ENCODE measurements at places on chromosomes 12 and 14.
A peak's percentile ranks its signal among the peaks of the same experiment; 100 is the strongest.

- no peak for DNase-seq
These were observed 35.0 kb upstream of the MANSC4 start for GRCh38 chr12:27814851-27815591.

GRCh38 chr12:5034603-5035002, 9.1 kb upstream of the KCNA5 start:
- no peak for DNase-seq

- no peak for DNase-seq
These were observed 650 bp downstream of the GALC start for GRCh38 chr14:87992346-87992717.

GRCh38 chr12:52903855-52904508, 894 bp downstream of the KRT8 start:
- DNase-seq = peak; percentile 88

GRCh38 chr14:90137807-90138206, 76.0 kb downstream of the KCNK13 start:
- no peak for DNase-seq

DNA sequence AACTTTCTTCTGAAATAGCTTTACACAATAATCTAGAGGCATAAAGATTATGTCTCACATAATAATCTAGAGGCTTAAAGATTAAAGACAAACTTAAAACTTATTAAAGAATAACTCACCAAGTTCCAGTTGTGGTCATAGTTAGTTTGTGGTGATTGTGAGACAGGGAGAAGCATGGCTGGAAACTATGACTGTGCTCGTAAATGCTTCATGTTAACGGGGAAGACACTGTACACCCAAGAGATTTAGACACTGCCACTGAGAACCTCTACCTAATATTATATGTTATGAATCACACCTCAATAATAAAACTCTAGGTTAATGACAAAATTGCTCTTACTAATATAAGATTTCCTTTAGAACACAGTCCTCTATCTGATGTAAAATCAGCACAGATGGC, 541.6 kb downstream of the TMEM121 start:
- no peak for DNase-seq

GRCh38 chr12:66107451-66107915, 23.1 kb downstream of the LLPH start:
- peak; percentile 88 for DNase-seq

DNA sequence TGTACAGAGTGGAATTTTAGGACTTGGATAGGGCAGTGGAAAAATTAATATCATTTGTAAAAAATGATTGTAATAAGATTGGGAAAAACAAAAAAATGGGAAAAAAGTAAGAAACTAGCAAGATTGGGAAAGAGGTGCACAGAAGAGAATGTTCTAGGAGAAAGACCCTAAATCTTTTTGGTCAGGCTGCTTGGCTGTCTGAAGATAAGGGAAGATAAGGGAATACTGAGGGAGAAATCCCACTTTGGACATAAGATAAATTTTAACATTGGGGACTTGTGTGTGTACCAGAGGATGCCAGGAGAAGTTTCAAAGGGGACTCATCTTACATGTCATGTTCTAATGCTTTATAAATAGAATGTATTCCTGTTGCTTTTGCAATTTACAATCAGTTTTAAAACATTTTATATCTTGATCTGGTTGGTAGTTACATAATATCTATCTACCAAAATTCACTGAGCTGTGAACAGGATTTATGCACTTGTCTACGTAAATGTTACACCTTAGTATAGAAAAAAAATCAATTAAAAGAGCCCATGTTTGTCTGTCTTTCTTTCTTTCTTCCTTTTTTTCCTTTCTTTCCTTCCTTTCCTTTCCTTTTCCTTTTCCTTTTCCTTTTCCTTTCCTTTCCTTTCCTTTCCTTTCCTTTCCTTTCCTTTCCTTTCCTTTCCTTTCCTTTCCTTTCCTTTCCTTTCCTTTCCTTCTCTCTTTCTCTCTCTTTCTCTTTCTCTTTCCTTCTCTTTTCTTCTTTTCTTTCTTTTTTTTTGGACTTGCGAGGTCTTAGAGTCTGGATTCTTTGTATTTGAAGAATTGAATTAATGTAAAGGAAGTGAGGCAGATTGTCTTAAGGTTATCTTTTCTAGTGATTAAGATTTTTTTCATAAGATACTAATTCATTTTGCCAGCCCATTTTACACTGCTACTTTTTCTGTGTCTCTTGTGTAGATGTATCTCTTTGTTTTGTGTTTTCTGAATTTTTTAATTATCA, 66.1 kb downstream of the KTN1 start:
- no peak for DNase-seq

DNA sequence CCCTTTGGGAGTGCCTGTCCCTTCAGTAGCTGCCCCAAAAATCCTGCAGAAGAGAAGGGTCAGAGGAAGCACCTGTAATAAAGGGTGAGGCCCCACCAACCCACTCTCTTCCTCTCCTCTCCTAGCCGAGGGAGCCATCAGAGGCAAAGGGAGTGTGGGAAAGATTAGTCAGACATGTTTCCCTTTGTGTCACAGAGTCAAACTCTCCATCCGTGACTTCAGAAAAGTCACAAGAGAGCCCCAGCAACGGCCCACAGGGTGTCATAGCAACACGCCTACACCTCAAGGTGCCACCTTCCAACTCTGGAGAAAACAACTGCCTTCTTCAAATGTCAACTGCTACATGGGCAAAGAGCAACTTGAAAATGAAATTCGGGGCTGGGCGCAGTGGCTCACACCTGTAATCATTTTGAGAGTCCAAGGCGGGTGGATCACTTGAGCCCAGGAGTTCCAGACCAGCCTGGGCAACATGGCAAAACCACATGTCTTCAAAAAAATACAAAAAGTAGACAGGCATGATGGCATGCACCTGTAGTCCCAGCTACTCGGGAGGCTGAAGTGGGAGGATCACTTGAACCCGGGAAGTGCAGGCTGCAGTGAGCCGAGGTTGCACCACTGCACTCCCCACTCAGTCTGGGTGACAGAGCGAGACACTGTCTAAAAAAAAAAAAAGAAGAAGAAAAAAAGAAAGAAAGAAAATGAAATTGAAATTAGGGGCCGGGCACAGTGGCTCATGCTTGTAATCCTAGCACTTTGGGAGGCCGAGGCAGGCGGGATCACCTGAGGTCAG, 17.7 kb upstream of the CD27 start:
- DNase-seq = no peak

DNA sequence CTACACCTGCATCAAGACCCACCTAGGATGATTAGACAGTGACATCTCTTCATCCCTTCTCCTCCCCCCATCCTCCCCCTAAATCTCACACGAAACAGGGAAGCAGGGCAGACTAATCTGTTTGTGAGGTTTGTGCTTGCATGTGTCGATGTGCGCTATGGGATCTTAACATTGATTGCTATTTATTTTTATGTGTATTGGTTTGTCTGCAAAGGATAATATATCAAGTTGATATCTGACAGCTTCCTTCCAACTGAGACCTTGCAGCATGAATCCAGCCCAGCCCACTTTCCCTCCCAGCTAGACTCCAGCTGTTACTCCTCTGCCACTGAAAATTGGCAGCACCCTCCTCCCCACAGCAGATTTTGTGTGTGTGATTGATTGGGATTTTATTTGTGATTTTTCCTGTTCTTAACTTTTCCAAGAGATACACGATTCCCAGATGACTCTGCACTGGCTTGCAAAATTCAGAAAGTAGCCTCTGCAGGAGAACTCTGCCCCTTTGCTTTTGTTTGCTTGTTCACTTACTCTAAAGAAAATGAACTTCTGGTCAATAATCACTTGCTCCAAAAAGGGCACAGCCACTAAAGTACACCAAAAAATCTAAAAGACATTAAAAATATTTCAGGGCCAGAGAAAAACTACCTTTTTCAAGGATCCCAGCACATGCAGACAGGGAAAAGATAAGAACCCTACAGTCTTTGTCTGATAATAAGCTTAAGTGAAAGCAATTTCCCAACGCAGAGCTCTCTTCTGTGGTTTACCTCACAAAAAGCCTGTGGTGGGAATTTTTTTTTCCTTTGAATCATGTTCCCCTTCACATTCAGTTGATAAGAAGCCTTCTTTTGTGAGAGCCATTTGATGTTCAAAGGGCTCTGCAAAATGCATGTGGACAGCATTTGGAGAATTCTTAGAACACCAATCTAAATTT, 222.1 kb downstream of the RPS29 start:
- no peak for DNase-seq

DNA sequence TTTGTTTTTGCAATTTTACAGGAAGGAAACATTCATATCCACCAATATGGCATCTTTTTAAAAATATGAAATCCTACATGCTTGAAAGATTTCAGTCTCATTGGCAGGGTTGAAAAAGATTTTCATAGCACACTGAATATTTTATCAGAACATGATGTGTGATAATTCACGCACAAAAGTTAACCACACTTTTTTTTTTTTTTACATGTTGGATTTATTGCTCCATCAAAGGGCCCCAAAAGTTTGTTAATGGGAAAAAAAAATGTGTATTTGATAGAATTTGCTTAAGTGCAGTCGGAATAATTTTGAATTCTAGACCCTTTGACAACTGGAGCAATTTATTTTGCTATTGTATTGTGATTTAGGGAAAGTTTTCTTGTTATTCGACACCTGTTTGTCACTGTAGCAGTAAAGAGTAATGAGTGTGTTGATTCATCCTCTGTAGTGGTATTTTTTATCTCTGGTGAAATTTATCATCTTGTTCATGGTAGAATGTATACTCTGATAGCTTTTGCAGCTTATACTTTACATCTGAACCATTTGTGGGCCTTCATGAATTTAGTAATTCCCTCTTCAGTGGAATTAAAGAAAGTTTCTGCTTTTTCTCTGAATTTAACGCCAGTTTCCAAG, 1.1 kb downstream of the EML1 start:
- DNase-seq = no peak

GRCh38 chr14:47194055-47194454, 481.4 kb downstream of the MDGA2 start:
- no peak for DNase-seq

DNA sequence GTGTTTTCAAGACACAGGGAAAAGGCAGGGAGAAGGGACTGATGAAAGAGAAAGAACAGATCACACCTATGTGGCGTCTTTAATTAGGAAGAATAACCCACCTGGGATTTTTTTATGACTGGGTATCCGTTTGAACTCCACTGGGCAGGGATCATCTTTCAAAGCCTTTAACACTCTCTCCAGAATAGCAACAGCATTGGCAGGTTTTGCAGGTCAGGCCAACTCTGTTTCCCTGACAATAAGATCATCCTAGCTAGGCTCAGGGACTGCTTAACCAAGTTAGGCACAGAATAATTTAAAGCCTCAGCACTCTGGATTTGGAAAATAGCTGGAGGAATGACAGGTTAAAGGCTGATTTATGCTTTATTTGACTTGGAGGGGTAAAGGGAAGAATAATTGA, 117.6 kb downstream of the SUDS3 start:
- DNase-seq = no peak

DNA sequence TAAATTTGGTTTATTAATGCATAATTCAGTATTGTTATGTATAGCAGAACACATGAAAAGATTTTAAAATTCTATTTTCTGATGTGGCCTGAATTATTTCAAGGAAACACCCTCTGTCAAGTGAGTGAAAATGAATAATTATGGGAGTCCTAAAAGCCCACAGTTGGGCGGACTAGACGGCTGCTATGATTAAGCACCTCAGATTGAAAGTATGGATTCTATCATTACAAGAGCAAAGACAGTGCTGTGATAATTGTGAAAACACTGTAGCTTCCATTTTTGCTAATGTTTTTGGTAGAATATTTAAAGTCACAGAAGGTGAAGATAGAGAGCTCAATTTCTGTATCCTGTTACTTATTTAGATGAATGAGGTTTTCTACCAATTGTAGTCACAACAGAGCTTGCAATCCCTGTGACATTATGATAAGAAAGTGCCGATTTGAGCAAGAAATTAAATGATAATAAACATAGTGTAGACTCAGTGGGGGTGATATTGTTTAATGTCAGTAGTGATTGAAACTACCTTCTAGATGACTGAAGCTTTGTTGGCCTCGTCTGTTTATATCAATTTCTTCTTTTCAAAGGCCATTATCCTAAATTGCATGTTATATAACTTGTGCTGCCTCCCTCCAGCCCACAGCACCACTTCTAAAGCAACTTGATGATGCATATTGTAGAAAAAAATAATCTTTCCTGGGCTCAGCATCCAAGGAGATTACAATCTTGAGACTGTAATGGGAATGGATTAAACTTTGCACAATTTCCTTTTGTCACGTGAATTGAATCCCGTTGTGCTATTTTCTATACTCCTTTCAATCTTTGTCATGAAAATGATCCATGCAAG, 359.8 kb downstream of the BTG1 start:
- DNase-seq = no peak

DNA sequence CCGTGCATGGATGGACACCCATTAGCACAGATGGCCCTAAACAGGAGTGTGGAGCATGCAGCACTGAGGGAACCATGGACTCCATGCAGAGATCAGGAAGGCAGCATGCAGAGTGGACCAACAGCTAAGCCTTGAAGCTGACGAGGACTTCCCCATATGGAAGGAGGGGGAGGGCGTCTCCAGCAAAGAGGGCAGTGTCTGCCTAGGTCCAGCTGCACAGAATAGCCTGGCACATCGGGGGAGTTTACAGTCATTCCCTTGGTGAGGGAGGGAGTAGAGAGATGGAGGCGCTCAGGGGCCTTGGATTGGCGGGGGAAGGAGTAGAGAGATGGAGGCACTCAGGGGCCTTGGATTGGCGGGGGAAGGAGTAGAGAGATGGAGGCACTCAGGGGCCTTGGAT, 64.5 kb downstream of the ANKRD9 start:
- no peak for DNase-seq

DNA sequence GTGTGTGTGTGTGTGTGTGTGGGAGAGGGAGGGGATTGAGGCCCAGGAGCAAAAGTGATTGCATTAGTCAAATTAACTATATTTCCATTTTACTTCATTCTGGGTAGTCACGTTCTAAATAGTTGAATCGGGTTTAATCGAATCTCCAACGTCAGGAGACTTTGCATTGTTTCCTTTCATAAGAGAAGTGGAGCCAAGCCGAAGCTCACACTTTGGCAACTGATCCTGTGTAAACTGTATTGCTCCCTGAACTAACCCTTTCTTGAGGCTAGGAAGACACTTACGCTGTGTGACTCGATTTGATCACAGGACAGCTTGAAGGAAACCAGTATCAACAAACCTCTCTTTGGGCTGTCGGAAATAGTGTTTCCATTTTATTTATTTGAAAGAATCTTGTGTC, 363.4 kb upstream of the ATP2B1 start:
- no peak for DNase-seq

DNA sequence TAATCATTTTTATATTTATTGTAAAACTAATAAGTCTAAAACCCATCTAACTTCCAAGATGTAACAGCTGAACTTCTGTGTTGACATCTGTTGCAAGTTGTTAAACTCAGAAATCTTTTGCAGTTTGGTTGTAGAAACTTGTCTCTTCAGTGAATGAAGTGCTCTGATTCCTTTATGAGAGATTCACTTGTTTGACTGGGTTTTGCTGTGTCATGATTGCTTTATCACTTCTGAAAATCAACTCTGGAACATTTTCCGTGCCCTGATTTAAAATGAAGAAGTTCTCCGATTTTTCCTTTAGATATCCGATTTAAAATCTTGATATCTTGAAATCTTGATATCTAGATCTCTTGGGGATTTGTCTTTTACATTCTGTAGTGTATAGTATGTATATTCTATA, 65.1 kb downstream of the DIP2B start:
- DNase-seq = no peak

Measured in Calu3 (cell line).